ENCODE measurements at places on chromosomes 4 and X. TPM values are rescaled to one million over a fixed set of nuclear protein-coding genes. Genes with fewer than 3 reads are reported as not detected.

DNA sequence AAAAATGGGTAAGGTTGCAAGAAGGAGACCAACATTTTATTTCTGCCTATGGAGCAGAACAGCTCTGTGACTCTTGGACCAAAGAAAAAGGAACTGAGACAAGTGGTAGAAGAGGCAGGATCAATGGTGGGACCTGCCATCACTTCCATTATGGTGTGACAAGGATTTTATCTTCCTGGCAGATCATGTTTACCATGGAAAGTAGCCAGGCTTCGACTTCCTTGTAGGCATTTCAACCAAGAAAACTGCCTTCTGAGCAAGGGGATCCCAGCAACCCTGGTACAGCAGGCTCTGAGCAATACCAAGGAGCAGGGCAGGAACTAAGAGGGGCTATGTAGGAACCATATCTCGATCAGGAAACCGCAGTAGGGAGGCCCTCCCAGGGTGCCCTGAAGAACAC is 317.4 kb downstream of the IQCM start:
- no peak for DNase-seq

Gene CLCN4
- total RNA-seq: 2.4 TPM

- no peak for DNase-seq
Observed at GRCh38 chr4:26201120-26201519, 119.7 kb upstream of the RBPJ start.

GRCh38 chr4:31461421-31461820 is 741.3 kb downstream of the PCDH7 start:
- DNase-seq: peak; percentile 84

Gene MAGEB1
- not detected for total RNA-seq

Gene SPRY1
- 3.2 TPM for total RNA-seq

- no peak for DNase-seq
Observed at GRCh38 chrX:74408304-74408703, 13.0 kb upstream of the SLC16A2 start.

Gene POU3F4
- not detected for total RNA-seq

DNA sequence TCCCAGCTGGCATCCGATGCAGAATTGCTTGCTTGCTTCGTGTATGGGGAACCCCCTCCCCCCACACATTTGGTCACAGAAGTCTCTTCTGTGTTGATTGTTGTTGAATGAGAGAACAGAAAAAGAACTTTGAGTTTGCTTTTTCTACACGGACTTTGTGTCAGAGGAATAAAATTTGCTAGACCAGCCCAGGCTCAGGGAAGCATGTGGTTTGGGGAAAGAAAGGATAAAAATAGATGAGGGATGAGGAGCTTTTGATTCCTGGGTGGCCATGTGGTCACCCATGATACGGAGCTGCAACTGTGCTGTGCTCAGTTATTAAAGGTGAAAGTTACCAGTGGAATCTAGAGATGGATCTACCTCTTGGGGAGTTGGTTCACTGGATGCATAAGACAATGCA is 34.2 kb upstream of the ESX1 start:
- DNase-seq: no peak

Gene VSIG1
- total RNA-seq: 0.26 TPM

All from bronchial epithelial cell (primary cell).